ENCODE measurements at places on chromosomes 7 and 10.

DNA sequence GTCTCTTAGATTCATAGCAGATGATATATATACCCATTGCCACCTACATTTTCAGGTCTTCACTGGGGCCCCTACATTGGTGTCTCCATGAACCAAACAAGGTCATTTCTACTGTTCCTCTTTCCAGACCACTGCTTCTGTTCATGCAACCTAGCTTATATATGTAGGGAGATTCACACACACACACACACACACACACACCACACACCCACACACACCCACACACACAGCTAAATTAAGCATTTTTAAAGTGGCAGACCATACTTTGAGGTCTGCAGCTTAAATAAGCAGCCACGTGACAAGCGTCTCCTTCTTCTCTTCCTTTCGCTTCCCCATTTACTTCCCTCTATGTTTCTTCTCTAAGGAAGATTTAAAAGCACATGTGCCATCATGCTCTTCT lies 70.0 kb upstream of the CC2D2B start:
- DNase-seq: no peak

- no peak for DNase-seq
Measured at GRCh38 chr7:158609313-158609974, 21.8 kb upstream of the PTPRN2 start.

DNA sequence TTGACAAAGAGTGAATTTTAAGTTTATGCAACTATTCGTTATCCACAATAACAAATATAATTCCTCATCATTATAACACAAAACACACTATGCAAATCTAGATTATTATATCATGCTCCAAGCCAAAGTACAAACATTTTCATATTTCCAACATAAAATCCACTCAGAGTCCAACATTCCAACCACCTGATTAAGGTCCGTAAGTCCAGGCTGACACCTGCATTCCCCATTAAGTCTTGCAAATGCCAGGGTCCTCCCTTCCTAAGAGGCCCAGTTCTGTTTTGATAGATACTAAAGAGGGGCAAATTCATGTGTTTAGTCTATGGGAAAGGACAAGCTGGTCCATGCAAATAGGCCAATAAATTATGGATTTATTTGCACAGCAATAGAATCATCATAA lies 206.1 kb downstream of the POU6F2 start:
- no peak for DNase-seq

- no peak for DNase-seq
Measured at GRCh38 chr10:102677331-102678067, 33.2 kb downstream of the TRIM8 start.

DNA sequence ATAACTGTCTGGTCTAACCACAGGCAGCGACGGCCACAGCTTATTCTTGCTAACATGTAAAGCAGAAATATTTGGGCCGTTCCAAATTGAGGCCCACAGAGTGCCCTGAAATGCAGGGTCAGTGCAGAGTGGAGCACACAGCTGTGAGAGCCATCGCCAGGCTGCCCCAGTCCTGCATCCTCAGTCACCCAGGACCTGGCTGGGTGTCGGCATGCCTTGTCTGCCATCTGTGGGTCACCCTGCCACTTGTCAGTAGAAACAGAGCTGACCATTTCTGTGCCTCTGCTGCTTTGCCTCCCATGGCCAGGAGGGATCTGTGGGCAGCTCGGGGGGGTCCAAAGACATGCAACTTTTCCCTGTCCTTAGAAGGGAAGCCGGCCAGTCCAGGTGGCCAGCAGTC lies 57.3 kb upstream of the BTBD16 start:
- no peak for DNase-seq

DNA sequence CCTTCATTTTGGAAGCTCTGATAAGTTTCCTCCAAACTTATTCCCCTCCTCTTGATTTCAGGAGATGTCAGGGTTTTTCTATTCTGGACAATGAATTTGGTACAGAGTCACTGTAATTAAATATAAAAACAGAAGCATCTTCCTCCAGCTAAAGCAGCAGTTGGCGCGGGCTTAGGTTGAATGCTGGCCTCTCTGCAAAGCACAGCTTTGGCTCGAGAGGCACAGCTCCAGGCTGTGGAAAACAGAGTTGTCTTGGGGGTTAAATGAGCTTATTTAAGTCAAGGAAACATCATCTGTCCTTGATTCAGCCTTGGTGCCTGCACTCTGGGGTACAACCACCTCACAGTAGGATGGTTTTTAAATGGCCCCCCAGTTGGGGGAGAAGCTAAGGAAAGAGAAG lies 35.0 kb upstream of the PDCD4 start:
- no peak for DNase-seq

DNA sequence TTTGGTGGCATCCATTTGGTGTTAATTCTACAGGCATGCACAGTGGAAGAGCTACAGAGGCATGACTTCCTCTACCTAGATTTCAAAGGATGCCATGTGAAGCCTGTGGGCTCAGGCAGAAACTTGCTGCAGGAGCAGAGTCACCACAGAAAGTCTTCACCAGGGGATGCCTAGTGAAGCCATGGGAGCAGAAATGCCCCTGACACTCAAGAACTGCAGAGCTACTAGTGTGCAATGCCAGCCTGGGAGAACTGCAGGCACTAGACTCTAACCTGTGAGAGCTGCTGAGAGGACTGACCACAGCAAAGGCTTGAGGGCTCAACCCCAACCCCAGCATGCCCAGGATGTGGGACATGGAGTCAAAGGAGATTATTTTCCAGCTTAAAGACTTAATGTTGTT lies 3.9 kb downstream of the OR9A2 start:
- no peak for DNase-seq

GRCh38 chr7:75966190-75966961 lies 28.0 kb downstream of the TMEM120A start:
- no peak for DNase-seq

DNA sequence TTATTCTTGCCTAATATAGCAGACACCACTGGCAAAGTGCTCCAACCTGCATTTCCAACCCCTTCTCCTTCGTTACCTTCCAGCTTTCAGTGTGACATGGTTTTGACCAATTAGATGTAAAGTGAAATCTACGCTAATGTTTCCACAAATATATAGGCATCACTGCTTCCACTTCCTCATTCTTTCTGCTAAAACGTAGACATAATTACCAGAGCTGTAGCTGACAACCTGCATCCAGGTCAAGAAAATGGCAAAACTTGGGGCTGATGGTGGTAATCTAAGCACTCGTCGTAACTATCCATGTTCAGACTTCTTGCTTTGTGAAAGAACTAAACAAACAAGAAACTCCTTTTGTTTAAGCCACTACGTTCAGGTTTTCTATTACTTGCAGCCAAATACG lies 41.8 kb upstream of the COL1A2 start:
- DNase-seq: no peak

DNA sequence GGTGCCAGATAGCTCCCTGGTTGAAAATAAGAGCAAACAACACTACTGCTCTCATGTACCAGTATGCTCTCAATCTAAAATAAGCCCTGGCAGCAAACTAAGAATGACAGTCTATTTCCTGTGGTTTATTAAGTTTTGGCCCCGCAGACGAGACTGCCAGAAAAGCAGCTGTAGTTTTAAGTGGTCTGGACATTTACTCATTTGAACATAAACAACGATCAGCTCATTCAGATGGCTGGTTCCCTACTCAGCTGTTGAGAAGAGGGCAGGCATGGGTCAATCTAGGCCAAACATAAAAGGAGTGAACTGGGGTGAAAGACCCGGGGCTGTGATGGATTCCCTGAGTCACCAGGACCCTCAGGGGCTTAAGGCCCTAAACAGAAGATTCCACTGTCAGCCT lies 4.5 kb downstream of the TRIL start:
- DNase-seq: no peak

DNA sequence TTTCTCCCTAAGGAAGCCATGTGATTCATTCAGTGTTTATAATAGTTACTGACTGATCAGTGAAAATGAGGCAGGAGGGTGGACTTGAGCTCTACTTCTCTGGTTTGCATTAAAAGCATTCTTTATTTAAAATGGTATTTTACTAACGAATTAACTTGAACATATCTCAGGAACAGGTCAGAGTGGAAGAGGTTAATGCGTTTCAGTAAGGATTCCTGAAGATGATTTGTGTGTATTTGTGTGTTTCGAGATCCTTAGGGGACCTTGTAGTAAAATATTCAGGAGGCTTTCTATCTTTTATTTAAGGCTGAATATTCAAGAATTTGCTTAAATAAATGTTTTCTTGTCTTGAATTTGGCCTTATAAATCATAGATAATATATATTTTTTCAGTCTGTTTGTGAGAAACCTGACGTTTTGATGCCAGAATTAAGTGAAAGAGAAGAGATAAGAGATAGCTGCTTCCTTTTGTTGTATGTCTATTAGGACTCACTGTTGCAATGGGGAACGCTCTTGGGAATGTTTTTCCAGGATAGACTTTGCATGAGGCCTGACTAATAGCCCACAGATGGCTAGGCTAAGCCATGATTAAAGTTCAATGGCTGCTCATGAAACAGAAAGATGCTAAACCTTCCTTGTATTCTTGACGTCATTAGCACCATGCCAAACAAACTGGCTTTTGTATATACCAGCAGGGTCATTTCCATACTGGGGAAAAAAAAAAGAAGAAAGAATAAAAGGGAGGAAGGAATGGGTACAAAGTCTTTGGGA lies 93.8 kb upstream of the MTPN start:
- no peak for DNase-seq

DNA sequence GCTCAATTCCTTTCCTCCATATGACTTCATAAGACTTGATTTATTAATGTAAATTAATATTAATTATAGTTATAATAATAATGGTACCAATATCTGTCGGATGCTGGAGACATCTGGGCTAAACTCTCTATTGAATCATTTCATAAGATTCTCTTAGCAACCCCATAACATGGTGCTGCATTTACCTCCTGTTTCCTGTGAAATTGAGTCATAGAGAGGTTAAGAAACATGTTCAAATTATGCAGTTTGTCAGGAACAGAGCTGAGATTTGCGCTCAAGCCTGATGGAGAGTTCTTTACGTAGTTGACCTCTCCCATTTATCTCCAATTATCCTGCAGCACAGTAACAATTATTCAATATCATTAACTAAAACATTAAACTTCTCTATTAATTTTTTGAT lies 621.8 kb upstream of the FZD8 start:
- no peak for DNase-seq

DNA sequence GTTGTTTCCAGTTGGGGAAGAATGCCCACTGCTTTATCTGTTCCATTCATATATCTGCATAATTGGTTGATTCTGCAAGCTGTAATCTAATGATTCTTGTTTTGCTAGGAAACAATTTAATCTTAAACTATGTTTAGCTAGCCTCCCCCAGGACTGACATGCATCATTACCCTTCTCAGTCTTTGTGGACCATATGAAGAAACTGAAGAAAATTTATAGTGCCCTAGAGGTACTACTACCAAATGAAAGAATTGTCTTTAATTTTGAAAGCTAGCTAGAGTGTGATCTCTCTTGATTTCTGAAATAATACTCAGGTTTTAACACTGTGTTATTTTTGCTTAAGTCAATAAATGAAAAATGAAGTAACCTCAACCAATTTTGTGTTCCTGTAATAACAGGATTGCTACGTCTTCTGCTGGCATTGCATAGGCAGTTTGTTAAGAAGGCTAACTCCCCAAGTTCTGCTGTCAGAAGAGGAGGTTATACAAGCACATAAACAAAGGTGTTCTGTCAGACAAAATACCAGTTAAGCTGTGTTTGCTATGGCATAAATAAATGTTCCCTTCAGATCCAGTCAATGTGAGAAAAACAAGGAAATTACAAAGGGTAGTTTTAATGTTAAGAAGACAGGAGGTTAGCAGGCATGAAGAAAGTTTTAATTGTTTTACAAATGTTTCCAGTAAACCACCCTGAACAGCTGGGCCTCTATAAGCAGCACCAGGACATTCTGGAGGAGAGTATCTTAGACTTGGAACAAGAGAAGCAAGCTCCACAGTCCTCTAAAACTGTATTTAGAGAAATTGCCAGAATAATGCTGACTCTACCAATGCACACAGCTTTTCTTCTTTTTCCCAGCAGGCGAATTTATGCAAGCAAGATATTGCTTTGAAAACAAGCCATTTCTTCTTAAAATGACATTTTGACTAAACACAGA lies 90.3 kb upstream of the CTTNBP2 start:
- DNase-seq: no peak

DNA sequence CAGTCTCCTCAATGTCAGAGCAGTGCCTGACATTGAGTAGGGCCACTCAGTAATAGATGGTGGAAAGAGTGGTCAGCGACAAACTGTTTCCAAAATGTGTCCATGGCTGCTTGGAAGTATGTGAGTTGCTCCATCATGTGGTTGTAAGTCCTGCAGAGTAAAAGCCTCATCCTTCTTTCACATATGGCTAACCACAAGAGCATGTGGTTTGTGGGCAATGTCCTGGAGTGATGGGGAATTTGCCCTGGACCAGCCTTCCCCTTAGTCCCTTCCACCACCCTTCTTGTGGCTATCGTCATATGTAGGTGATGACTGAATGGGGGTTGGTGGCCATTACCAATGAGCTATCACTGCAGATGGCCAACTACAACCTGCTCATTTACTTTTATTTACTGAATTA lies 33.0 kb upstream of the PLXNA4 start:
- no peak for DNase-seq

DNA sequence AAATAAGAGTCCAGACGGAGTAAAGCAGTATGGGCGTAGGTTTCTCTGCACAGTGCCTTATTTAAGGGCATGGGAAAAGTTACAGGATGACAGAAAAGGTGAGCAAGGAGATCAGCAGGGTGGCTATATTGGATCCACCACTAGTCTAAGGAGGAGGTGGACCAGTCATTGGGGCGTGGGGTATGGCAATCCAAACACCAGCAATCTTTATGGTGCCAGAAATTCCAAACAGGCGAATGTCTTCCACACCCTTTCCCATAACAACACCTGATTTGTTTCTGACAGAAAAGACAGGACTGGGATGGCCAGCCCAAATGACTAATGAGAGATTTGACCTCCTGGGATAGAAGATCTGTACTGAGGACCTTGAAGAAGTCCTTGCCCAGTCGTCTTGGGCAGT lies 181.8 kb upstream of the MBL2 start:
- no peak for DNase-seq

- no peak for DNase-seq
Measured at GRCh38 chr7:131359136-131359776, 31.6 kb downstream of the MKLN1 start.

DNA sequence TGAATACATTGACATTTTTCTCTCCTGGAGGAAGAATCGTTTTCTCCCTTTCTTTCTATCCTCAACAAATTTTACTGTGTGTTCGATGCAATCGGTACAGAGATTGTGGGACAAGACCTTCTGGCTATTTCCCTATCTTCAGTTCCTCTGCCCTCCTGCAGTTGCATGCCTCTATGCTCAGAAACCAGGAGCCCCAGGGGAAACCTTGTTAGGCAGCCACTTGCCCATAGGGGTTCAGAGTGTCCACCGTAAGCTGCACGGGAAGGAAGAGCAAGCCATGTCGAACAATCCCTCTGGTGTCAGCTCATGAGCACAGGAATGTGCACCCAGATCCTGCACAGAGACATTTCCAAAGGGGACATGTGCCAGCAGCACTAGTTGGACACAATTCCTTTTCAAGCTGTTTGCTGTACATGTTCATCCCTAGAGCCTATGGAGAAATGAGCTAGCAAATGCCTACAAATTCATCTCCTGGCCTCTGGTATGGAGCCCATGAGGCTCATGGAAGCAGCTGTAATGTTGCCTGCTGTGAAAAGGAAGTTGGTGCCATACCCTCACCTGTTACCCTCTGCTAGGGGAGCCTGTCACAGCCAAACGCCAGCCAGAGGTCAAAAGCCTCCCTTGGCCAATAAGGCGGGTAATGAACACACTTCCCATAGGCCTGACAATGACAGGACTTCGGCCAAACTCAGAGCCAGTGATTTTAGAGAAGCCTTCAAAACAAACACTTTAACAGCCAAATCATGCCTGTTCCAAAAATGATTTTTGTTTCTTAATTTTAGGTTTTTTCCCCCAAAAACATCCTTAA lies 35.9 kb upstream of the ASAH2 start:
- no peak for DNase-seq

GRCh38 chr10:2935647-2936386 lies 131.5 kb upstream of the PFKP start:
- no peak for DNase-seq

Data from esophagus squamous epithelium (tissue), 5 donors.